NCI-H1694 (cell line): ENCODE measurements at places on chromosomes 4 and X.

DNA sequence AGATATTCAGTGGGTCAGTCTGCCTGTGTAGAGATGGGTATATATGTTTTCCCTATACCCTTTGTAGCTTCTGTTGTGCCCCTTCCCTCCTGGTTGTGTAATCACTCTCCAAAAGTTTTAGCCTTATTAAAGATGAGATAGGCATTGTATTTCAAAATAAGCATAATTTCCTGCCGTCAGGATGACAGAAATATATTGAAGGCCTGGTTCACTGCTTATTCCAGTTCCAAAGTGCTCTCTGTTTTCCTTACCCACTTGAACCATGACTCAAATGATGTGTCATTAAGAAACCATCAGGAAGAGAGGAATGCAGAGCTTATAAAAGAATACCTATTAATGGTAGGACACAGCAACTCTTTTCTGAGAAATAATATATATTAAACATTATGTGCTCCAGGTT lies 178.5 kb downstream of the GABRB1 start:
- no peak for DNase-seq

GRCh38 chr4:154610582-154610981 lies 1.9 kb downstream of the FGG start:
- DNase-seq, result no peak

DNA sequence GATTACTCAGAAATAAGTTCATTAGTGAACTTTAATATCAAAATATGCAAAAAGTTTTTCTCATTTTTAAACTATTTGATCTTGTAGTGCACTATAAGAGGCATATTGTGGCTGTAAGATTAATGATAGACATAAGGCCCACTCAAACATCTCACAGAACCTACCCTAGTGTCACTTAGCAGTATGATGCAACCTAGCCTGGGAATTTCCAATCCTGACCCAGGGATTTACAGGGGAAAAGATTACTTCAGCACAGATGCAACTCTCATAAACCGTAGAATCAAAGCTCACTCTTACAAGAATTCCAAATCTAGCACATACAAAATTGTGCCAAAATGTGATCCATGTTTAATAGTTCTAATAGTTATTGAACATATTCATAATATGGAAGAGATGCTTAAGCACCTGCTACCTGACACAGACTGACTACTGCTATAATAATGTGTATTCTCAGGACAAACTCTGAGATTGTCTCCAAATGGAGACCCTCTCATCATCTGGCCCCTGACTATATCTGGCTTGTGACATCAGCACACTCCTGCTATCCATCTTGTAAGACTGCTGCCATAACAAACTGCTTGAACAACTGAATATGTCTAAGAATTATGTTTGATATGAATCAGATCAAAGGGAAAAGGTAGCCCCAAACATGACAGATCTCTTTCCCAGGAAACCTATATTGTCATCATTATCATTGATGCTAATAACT lies 271.9 kb downstream of the PABPC4L start:
- no peak for DNase-seq

DNA sequence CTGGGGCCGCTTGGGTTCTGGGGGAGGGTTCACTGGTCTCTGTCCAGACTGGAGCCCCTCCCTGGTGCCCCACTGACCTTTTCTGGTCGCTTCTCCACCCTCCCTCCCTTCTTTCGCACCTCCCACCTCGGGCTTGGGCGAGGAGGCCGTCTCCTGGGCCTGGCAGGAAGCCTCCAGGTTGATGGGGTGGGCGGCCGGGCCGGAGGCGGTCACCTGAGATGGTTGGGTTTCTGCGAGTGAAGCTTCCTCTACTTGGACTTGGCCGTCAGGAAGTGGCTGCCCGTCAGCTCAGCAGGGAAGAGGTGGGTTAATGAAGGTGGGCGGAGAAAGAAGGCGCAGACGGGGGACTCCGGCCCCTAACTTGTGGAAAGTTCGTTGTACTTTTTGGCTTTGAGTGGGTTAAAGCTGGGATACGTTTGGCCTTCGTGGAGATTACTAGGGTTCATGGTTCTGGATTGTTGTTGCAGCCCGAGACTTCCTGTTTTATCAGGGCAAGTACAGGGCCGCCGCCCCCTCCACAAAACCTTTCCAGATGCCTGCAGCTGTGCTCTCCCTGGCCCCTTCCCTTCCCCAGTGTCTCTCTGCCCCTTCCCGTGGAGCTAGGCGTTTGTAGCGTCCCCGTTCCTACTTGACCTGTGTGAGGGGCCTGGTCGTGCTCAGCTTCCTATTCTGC lies 1.2 kb downstream of the AKAP17A start:
- no peak for DNase-seq

- no peak for DNase-seq
Observed at GRCh38 chr4:107863416-107863815, 38.7 kb downstream of the SGMS2 start.

GRCh38 chrX:1767026-1767425 lies 152.2 kb downstream of the ASMT start:
- no peak for DNase-seq

DNA sequence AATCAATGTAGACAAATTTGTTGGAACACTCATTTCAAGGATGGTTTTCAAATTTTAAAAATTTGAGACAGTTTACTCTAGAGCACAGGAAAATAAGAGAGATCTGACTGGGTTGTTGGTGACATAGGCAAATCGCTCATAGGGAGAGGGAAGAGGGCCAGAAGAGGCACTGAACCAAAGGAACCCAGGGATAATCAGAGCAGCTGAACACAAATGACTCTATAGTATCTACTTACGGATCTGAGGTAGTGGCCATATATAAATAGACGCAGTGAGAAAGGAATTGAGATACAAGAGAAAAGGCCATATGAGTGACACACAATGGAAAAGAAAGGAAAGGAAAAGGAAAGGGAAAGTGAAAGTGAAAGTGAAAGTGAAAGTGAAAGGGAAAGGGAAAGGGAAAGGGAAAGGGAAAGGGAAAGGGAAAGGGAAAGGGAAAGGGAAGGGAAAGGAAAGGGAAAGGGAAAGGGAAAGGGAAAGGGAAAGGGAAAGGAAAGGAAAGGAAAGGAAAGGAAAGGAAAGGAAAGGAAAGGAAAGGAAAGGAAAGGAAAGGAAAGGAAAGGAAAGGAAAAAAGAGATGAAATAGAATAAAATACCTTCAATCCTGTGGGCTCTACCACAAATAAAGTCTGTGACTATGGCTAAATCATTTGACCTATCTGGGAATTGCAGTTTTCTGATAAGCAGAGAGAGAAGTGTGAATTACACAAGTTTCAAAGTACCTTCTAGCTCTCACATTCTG lies 759.2 kb downstream of the DMD start:
- DNase-seq, result no peak

GRCh38 chr4:2797545-2798305 lies 4.8 kb downstream of the SH3BP2 start:
- DNase-seq, result peak; percentile 39
